HFFc6 (cell line): ENCODE measurements at places on chromosomes 16 and 17. TPM values are rescaled to one million over a fixed set of nuclear protein-coding genes. Genes with fewer than 3 reads are reported as not detected.

DNA sequence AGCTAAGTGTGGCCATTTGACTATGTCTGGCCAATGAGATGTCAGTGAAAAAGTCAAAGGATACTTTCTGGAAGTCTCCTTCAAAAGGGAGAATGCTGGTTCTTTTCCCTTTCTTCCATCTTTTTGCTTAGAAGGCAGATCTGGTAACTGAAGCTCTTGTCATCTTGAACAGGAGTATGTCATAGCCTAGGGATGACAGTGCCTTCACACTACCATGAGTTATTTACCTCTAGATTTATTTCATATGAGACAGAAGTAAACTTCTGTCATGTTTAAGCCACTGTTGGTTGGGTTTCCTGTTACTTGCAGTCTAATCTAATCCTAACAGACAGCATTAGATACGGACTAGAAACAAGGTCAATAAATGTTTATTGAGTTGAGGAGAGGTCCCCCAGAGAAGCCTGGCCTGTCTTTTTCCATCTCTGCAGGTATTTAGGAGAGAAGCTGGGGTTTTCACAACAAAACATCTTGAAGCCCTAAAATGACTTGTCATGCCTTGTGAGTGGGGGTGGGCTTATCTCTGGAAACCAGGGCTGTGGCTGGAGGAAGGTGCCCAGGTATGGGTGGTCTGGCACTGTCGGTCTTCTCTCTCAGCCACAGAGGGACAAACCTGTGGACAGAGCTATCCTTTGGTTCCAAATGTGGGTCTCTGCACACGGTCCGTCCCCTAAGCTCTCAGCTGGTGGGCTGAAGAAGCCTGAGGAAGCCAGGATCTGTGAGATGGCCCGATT, 28.5 kb downstream of the TMEM98 start:
- DNase-seq, result no peak

The ANKRD40 gene
- 41.1 to 48.4 TPM (median 44.8 TPM) in 3 replicates for total RNA-seq

The LRRC46 gene
- 0.52 to 0.74 TPM (median 0.69 TPM) in 3 replicates for total RNA-seq

GRCh38 chr16:72985148-72985941, 62.6 kb downstream of the ZFHX3 start:
- DNase-seq, result peak; percentile 48

The XAF1 gene
- total RNA-seq, result 3.3 to 4.3 TPM (median 4.0 TPM) in 3 replicates

DNA sequence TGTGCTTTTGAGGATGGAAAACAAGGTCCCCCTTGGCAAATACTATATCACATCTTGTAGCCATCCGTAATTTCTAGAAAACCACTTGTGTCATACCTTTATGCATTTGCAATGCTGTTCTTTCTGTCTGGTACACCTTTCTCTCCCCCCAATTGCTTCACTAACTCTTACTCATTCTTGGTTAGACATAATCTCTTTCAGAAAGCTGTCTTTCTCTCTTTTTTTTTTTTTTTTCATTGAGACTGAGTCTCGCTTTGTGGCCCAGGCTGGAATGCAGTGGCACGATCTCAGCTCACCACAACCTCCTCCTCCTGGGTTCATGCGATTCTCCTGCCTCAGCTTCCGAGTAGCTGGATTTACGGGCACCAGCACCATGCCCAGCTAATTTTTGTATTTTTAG, 94.9 kb upstream of the C17orf78 start:
- no peak for DNase-seq

DNA sequence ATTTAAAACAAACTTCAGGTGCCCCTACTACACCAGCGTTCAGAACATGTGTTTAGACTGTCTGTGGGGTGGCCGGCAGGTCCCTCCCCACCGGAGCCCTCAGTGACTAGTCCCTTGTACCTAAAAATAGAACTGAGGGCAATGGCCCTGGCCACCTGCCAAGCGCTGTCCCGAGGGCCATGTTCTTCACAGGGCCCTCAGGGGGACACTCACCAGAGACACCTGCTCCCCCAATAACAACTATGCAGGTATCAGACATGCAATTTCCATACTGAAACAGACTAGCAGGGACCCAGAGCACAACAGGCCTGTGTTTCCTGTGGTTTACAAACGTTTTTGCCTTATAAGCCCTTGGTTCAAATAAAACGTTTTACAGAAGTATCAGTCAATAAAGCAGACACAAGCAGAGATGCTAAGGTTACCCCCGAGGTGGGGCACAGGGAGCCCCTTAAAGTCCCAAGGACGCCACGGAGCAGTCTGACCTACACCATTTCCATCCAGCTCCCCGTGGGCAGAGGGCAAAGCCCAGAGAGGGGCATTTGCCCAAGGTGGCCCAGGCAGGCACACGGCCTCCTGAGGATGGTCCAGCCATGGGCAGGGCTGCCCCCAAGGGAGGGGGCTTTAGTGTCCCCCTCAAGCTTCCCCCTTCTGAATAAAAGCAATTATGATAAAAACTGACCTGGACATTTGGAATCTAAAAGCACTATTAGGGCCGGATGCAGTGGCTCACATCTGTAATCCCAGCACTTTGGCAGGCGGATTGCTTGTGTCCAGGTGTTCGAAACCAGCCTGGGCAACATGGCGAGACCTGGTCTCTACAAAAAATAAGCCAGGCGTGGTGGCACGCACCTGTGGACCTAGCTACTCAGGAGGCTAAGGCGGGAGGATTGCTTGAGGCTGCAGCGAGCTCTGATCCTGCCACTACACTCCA, 896 bp upstream of the MYLK3 start:
- no peak for DNase-seq

GRCh38 chr17:82668631-82669099, 20.4 kb upstream of the WDR45B start:
- DNase-seq, result peak; percentile 50

The BIRC5 gene
- total RNA-seq, result 40.4 to 89.7 TPM (median 68.6 TPM) in 3 replicates

DNA sequence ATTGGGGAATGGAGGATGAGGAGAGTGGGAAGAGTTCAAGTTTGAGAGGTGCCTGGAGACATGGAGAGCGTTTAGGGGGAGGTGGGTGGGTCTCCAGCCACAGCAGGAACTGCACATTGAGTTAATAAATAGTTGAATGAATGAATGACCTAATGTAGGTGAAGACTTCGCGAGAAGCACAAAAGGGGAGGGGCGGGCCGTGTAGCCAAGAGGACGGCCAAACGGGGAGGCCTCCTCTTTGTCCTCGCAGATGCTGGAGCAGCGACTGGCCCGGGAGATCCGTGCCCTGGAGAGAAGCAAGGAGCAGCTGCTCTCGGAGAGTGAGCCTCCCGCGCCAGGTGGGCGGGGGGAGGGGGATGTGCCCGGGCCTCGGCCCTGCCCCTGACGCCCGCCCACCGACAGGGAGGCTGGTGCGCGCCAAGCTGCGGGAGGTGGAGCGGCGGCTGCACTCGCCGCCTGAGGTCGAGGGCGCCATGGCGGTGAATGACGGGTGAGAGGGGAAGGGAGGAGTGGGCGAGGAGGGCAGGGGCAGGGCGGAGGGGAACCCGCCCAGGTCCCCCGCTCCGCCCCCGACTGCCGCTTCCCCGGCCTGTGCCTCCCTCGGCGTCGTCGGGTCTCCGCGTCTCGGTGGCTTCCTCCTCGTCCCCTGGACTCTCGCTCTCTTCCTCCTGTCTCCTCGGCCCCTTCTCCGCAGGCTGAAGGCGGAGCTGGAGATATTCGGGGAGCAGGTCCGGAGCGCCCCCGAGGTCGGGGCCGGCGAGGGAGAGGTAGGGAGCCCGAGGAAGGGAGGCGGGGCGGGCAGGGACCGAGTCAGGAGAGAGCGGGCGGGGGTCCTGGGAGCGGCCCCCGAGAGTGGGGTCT, 12.9 kb downstream of the SYCE1L start:
- no peak for DNase-seq

GRCh38 chr17:19533036-19533717, 477 bp upstream of the SLC47A1 start:
- no peak for DNase-seq

- DNase-seq, result no peak
Observed at GRCh38 chr17:36030956-36031355, 13.2 kb upstream of the CCL23 start.

- no peak for DNase-seq
Observed at GRCh38 chr17:57940653-57941329, 14.4 kb downstream of the CUEDC1 start.

DNA sequence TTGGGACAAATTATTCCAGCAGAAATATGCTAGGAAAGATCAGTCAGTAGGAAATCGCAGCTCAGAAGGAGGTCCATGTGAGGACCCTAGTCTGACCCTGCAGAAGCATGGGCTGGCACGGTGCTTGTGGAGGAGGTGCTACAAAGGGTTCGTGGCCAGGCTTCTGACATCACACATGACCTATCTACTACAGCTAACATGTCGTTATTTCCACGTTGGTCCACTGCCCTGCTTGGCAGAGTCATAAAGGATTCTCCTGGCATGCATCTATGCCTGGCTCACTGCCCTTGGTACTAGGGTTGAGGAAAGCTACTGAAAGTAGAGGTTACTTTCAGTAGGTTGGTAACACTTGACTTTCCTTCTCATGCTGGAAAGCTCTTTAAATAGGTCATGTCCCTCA, 118.1 kb upstream of the SHISA6 start:
- no peak for DNase-seq

DNA sequence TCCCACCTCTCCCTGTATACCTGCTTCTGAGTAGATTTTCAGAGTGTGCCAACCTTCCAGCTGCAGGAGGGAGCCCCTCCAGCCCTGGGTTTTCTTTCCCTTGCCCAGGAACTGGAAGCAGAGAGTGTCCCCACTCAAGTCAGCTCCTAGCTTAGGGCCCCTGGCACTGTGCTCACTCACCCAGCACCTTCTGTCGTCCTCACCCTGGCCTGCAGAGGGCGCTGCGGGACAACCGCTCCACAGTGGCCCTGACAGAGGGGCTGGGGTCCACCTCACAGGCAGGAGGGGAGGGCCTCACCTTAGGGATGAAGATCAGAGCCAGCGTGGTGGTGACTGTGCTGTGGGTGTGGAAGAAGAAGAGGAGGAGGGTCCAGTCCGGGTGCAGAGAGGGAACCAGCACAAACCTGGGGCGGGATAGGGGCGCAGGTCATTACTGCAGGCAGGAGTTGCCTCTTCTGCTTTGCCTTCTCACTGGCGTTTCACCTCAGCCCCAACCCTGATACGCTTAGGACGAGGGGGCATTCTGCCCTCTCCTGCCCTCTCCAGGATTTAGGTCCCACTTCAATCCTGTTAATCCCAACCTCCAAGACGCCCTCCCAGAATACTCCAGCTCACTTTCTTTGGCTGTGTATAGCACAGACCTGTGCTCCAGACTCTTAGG, 10.0 kb downstream of the GPR179 start:
- DNase-seq, result no peak

DNA sequence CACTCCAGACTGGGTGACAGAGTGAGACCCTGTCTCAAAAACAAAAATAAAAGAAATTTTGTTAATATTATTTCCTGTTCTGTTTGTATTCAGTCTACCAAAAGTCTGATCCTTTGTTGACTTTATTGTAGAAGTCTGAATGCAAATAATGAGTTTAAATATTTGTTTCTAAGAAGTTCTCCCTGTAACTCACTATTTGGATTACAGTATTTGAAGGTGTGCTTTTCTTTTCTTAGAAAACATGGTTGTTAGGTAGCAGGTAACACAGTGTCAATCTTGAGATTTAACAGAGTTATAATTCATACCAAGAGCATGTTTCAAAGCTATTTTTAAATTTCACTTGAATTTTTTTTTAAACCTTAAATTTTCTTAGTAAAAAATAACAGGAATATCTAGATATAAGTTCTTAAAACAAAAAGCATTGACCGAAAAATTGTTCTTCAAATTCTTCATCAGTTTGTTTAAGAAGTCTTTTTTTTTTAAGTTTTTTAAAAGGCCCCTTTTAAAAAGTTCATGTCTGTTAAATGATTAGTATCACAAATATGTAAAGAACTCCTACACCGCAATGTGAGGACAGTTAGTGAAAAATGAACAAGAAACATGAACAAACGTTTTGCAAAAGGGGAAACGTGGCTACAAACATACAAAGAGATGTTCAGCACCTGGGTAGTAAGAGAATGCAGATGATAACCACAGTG, 35.0 kb downstream of the GAN start:
- no peak for DNase-seq

DNA sequence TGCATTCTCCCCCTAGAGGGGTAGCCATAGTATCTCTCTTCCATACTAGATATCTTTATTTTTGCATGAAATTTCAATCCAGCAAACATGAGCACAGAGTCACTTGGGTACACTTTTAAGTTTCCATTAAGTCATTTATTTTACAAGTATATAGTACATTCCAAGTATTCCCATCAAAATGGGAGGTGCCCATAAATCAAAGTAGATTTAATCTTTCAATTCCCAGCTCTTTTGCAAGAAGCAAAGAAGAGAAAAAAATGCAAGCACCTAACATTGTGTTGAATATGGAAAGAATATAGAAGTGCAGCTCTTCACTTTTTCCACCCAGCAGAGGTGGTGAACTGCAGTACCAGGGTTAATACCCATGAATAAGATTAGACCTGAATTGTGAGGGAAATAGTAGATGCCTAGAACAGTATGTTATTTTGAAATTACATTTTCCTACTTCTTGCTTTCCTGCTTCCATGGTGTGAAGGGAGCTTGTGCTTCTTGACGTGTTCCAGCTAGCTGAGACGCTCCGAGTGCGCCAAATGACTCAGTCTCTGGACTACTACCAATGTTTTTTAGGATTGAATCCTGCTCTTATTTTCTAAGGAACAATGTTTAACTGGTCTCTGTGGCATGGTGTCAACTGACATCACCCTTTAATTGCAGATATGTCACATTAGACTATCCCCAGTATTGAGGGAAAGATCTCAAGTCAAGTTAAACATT, 151.1 kb upstream of the MAF start:
- DNase-seq, result no peak

The BICDL2 gene
- total RNA-seq, result not detected in 2 replicates

DNA sequence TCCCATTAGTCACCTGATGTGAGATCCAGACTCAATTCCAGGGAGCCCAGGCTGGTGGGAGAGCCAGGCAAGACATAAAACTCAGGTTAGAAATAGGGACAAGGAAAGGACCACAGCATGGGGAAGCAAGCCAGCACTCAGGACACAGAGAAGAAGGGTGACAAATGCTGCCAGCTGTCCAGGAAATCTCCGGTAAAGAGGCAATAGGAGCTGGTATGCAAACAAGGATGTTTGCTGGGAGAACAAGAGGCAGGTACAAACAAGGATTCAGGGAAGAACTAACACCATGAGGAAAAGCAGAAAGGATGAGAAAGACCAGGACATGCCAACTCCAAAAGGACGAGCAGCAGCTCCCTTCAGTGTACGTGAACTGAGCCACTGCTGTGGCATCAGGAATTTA, 10.2 kb upstream of the TXNDC11 start:
- no peak for DNase-seq

GRCh38 chr16:67283826-67284555, 4.7 kb downstream of the PLEKHG4 start:
- DNase-seq, result no peak

DNA sequence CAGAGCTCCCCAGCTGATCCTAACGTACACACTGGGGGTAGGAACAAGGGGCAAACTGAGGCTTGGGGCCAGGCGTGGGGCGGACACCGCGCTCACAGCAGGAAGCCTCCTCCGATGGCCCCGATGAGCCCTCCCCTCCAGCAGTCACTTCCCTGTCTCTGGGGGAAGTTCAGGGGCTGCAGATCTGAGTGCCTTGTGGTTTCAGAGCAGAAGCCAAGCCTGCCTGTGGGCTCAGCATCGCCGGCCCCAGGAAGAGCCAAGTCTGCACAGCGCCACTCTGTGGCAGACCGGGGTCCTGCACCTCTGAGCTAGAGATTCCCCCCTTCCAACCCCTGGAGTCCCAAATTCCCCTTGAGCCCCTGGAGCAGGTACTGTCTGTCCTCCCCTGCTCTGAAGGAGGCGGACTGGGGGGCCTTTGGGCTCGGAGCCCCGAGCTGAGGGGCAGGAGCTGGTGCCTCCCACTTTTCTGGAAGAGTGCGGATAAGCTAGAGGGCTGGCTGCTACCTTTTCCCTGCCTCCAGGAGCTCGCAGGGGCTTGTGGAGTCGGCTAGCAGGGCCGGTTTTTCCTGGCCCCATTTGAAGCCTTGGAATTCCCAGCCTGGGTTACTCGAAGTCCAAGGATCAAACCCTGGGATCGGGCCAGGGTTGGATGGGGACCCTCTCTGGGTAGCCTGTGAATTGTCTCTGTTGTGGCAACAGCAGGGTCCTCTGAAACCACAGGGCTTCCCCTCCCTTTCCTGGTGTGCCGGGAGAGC, 2.9 kb downstream of the GSE1 start:
- DNase-seq, result peak; percentile 50
